Colonic mucosa (tissue), 4 donors: ENCODE measurements at places on chromosomes 2 and 18. TPM values are rescaled to one million over a fixed set of nuclear protein-coding genes. Genes with fewer than 3 reads are reported as not detected.
A peak's percentile ranks its signal among the peaks of the same experiment; 100 is the strongest.

Gene GPR55
- 1.0 TPM for total RNA-seq

Gene ARHGEF33
- total RNA-seq = 0.35 TPM

Gene SPP2
- not detected for total RNA-seq

Gene CENPA
- total RNA-seq = 22.7 TPM

Gene SCN1A
- not detected for total RNA-seq

Gene KLF11
- 11.2 TPM for total RNA-seq

Gene RGPD3
- 0.05 TPM for total RNA-seq

Gene SLC9A4
- 0.15 TPM for total RNA-seq

Gene SCYGR6
- not detected for total RNA-seq

Gene CDKL4
- total RNA-seq = not detected

Gene HNMT
- 82.1 TPM for total RNA-seq

GRCh38 chr2:73979686-73980085 lies 5.0 kb upstream of the TET3 start:
- no peak overlapping the region for H3K27ac ChIP-seq
- H3K4me1 ChIP-seq = peaks cover 17% of the 10 kb centered on the region
- no peak for DNase-seq
- no peaks in the 10 kb centered on the region for H3K36me3 ChIP-seq

- DNase-seq = no peak
- no peaks in the 10 kb centered on the region for H3K27me3 ChIP-seq
- H3K4me3 ChIP-seq = no peak overlapping the region
- peak overlapping the region; percentile 33 for H3K27ac ChIP-seq
- peaks cover 3% of the 10 kb centered on the region for H3K4me1 ChIP-seq
Observed at GRCh38 chr2:222844323-222844722, 16.5 kb upstream of the ACSL3 start.

GRCh38 chr2:215609089-215610032 lies 173.5 kb upstream of the FN1 start:
- no peaks in the 10 kb centered on the region for H3K36me3 ChIP-seq
- no peaks in the 10 kb centered on the region for H3K4me1 ChIP-seq
- no peak overlapping the region for H3K4me3 ChIP-seq
- DNase-seq = no peak
- no peak overlapping the region for H3K27ac ChIP-seq

- no peak overlapping the region for H3K27ac ChIP-seq
- no peaks in the 10 kb centered on the region for H3K36me3 ChIP-seq
- H3K27me3 ChIP-seq = no peaks in the 10 kb centered on the region
- H3K4me3 ChIP-seq = no peak overlapping the region
- H3K4me1 ChIP-seq = no peaks in the 10 kb centered on the region
Observed at GRCh38 chr18:65415098-65415497, 335.7 kb upstream of the CDH7 start.

- no peak overlapping the region for H3K4me3 ChIP-seq
- H3K27ac ChIP-seq = no peak overlapping the region
- no peaks in the 10 kb centered on the region for H3K36me3 ChIP-seq
- H3K4me1 ChIP-seq = peaks cover 24% of the 10 kb centered on the region
- peak; percentile 14 for DNase-seq
- peaks cover 100% of the 10 kb centered on the region for H3K27me3 ChIP-seq
Observed at GRCh38 chr2:172087780-172088244, 2.5 kb downstream of the DLX1 start.

DNA sequence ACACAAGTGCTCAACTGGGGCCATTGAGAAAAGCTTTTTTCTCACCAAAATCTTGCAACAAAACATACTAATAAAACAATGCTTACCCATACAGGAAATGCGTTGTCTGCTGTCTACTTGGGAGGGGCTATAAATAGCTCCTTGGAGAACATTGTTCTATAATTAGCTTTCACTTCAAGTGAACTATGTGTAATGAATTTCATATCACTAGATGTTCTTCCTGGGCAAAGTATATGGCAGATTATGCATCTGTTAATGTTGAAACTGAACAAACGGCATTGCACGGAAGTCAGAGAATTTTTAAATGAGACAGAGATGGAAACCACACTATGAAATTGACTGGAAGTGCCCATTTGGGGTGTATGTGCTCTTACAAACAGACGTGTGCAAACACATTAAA lies 6.4 kb upstream of the NPAS2 start:
- no peak for DNase-seq
- H3K27me3 ChIP-seq = no peaks in the 10 kb centered on the region
- no peaks in the 10 kb centered on the region for H3K36me3 ChIP-seq
- H3K4me1 ChIP-seq = no peaks in the 10 kb centered on the region

GRCh38 chr2:226887940-226888339 lies 52.1 kb downstream of the RHBDD1 start:
- no peak for DNase-seq
- no peaks in the 10 kb centered on the region for H3K36me3 ChIP-seq
- no peak overlapping the region for H3K27ac ChIP-seq
- no peaks in the 10 kb centered on the region for H3K4me1 ChIP-seq
- no peaks in the 10 kb centered on the region for H3K27me3 ChIP-seq

DNA sequence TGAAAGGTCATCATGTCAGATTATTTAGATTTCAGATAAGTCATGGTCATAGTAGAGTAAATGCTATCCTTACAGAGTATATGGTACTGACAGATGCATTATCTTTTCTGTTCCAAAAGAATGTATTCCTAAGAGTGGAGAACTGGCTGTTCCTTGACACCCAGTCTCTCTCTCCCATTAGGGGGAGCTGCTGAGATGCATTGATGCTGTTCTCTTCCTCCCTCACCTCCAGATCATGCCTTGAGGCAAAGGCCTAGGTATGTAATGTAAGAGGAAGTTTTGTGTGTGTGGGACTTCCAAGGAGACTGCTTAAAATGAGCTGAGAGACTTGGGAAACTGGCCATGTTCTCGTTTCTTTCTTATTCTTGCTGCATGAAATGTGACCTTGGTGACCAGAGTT lies 979.5 kb upstream of the CELF4 start:
- H3K4me1 ChIP-seq = no peaks in the 10 kb centered on the region
- no peak overlapping the region for H3K4me3 ChIP-seq
- DNase-seq = no peak
- no peaks in the 10 kb centered on the region for H3K36me3 ChIP-seq
- H3K27me3 ChIP-seq = no peaks in the 10 kb centered on the region

DNA sequence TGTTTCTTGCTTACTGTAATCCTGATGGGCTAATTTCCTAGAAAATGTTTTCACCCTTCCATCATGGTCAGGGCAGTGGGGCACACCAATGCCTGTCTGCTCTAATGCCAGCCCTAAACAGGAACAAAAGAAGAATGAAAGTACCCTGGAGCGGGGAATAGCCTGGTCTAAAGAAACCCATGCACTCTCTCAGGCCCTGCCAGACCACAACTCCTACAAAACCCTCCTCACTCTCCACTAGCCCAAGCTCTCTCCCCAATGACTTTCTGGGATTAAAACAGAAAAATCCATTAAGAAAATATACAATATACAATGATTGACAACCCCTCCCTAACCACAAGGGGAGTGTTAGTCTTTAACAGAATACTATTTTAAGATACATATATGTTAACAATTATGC lies 67.6 kb downstream of the AAK1 start:
- H3K27me3 ChIP-seq = no peaks in the 10 kb centered on the region
- DNase-seq = no peak
- no peaks in the 10 kb centered on the region for H3K4me1 ChIP-seq

DNA sequence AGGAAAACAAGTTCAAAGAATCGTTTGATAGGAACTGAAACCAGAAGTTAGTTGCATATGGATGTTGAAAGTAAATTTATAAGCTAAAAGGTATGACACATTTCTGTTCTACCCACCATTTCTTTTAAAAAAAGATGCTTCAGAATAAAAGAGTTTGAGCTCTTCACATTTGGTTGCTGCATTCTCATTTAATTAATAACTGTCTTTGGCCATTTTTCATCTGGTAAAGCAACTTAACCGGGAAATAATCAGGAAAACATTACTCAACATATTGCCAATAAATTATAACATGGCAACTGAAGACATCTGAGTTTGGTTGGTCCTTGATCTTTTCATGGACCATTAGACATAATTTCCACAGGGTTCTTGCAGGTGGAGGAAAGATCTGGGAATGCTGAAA lies 180.2 kb upstream of the TWIST2 start:
- H3K27ac ChIP-seq = no peak overlapping the region
- no peaks in the 10 kb centered on the region for H3K27me3 ChIP-seq
- H3K4me3 ChIP-seq = no peak overlapping the region

- no peaks in the 10 kb centered on the region for H3K36me3 ChIP-seq
- H3K27ac ChIP-seq = no peak overlapping the region
- no peaks in the 10 kb centered on the region for H3K4me1 ChIP-seq
- DNase-seq = no peak
- no peak overlapping the region for H3K4me3 ChIP-seq
- H3K27me3 ChIP-seq = no peaks in the 10 kb centered on the region
Observed at GRCh38 chr2:205761421-205761820, 79.1 kb downstream of the NRP2 start.

GRCh38 chr2:142880279-142880678 lies 2.8 kb downstream of the KYNU start:
- no peaks in the 10 kb centered on the region for H3K27me3 ChIP-seq
- no peaks in the 10 kb centered on the region for H3K36me3 ChIP-seq
- DNase-seq = no peak
- no peaks in the 10 kb centered on the region for H3K4me1 ChIP-seq

- no peaks in the 10 kb centered on the region for H3K4me1 ChIP-seq
- H3K27ac ChIP-seq = no peak overlapping the region
- no peak for DNase-seq
- no peak overlapping the region for H3K4me3 ChIP-seq
Observed at GRCh38 chr2:49002750-49003149, 151.6 kb downstream of the FSHR start.

- no peak overlapping the region for H3K4me3 ChIP-seq
- no peak for DNase-seq
- no peaks in the 10 kb centered on the region for H3K4me1 ChIP-seq
- no peaks in the 10 kb centered on the region for H3K36me3 ChIP-seq
- no peak overlapping the region for H3K27ac ChIP-seq
Observed at GRCh38 chr2:165933211-165933910, 20.2 kb downstream of the TTC21B start.

DNA sequence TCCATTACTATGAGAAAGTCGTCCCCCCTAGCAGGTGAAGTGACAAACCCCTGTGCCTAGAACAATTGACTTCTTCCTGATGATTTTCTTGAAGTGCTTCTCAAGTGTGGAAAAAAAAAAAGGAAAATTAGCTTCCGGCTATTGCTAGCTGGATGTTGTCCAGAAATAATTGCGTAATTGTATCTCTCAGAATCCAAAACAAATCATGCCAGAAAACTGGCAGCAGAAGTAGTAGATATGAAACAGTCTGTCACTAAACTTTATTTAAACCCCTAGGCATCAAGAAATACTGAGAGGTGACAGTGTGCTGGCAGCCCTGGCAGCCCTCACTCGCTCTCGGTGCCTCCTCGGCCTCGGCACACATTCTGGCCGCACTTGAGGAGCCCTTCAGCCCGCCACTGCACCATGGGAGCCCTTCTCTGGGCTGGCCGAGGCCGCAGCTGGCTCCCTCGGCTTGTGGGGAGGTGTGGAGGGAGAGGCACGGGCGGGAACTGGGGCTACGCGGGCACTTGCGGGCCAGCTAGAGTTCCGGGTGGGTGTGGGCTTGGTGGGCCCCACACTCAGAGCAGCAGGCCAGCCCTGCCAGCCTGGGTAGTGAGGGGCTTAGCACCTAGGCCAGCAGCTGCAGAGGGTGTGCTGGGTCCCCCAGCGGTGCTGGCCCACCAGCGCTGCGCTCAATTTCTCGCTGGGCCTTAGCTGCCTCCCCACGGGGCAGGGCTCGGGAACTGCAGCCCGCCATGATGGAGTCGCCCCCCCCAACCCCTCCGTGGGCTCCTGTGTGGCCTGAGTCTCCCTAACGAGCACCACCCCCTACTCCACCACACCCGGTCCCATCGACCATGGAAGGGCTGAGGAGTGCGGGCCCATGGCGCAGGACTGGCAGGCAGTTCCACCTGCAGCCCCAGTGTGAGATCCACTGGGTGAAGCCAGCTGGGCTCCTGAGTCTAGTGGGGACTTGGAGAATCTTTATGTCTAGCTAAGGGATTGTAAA lies 80.5 kb upstream of the ABCA12 start:
- DNase-seq = no peak
- no peak overlapping the region for H3K4me3 ChIP-seq
- no peaks in the 10 kb centered on the region for H3K27me3 ChIP-seq
- H3K36me3 ChIP-seq = no peaks in the 10 kb centered on the region
- H3K27ac ChIP-seq = no peak overlapping the region
- no peaks in the 10 kb centered on the region for H3K4me1 ChIP-seq

DNA sequence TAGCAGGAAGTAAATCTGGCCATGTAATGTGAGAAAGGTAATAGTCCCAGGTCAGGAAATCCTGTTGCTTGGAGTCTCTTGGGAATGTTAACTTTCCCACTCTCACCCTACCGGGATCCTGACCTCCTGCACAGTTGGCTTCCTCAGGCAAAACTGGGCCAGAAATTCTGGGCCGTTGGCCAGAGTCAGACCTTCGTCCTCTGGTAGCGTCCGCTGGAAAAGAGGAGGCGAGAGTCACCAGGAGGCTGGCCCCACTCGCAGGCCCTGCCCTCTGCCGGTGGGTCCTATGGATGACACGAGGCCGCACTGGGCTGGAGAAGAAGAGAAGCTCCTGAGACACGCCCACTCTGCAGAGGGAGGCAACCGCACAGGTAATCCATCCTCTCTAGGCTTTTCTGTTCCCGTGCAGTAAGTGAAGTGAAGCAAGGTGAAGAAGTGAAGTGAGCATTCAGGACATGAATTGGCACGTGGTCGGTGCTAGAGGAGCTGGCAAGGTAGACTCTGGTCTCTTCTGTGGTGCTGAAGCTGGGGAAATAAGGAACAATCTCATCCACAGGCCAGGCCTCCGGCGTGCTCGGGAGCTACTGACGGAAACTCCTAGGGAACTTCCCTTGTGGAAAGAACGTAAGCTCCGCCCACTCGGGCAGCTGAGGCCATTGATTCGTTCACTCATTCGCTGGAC lies 182.7 kb upstream of the GLI2 start:
- no peak overlapping the region for H3K27ac ChIP-seq
- H3K4me3 ChIP-seq = no peak overlapping the region
- H3K36me3 ChIP-seq = no peaks in the 10 kb centered on the region
- DNase-seq = peak; percentile 87
- H3K4me1 ChIP-seq = peaks cover 8% of the 10 kb centered on the region

GRCh38 chr2:225841314-225841713 lies 441.8 kb downstream of the NYAP2 start:
- H3K4me3 ChIP-seq = no peak overlapping the region
- no peak for DNase-seq
- no peaks in the 10 kb centered on the region for H3K4me1 ChIP-seq
- H3K27me3 ChIP-seq = no peaks in the 10 kb centered on the region
- H3K36me3 ChIP-seq = no peaks in the 10 kb centered on the region
- H3K27ac ChIP-seq = no peak overlapping the region

- no peaks in the 10 kb centered on the region for H3K4me1 ChIP-seq
- no peak for DNase-seq
- no peaks in the 10 kb centered on the region for H3K36me3 ChIP-seq
- no peak overlapping the region for H3K4me3 ChIP-seq
Observed at GRCh38 chr2:126849991-126850535, 48.6 kb upstream of the TEX51 start.

- DNase-seq = no peak
- H3K36me3 ChIP-seq = no peaks in the 10 kb centered on the region
- H3K4me1 ChIP-seq = no peaks in the 10 kb centered on the region
Observed at GRCh38 chr2:42743659-42743990, 20.3 kb downstream of the OXER1 start.
